Stimulated activated CD4-positive, alpha-beta T cell treated with anti-CD3 and anti-CD28 coated beads, TNF-alpha, amount 100 ng/mL, for 4 hours (primary cell): ENCODE measurements at places on chromosomes 5 and 9.

DNA sequence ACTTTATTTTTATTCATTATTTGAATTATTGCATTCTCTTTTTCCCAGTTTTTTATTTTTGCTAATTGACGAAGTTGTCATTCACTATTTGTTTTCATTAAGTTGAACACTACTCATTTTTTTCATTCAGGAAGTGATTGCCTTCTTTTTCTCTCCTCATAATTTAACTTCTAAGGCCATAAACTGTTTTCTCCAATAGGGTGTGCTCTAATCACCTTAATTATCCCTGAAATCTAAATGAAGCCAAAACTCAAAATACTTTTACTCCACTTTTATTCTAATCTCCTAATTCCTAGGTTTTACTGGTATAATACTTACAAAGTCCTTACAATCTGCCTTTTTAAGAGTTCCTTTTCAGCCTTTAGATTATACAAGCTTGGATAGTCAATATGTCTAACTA, 2.9 kb upstream of the OR13C2 start:
- DNase-seq: no peak

- no peak for DNase-seq
These were observed 1938.4 kb upstream of the C9orf72 start for GRCh38 chr9:29511680-29512079.

DNA sequence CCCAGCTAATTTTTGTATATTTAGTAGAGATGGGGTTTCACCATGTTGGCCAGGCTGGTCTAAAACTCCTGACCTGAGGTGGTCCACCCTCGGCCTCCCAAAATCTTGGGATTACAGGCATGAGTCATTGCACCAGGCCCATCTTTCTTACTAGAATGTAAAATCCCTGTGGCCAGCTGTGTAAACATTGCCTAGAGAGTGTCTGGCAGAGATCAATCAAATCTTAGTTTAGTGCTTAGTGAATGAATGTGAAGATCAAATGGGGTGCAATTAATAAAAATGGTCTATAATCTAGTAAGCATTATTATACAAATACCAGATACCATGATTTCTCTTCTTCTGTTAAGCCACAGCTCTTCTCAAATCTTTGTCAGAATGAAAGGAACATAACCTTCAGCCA, 289.9 kb downstream of the KCTD16 start:
- DNase-seq: no peak

GRCh38 chr5:61720829-61721228, 388.8 kb downstream of the ZSWIM6 start:
- no peak for DNase-seq

DNA sequence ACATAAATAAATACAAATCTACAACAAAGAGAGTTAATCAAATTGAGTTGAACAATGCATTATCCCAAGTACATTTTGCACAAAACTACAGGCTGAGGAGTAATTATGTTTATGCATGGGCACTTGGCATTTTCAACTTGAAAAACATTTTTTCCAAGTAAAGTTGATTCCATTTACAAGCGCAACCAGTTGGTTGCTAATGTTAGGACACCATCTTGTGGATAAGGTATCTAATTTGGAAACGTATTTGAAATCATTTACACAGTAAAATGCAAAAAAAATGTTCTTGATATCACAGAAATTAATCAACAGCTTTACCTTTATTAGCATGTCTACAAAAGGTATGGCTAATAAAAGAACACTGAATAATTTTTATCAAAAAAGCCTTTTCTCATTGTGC, 18.8 kb downstream of the FTMT start:
- no peak for DNase-seq

DNA sequence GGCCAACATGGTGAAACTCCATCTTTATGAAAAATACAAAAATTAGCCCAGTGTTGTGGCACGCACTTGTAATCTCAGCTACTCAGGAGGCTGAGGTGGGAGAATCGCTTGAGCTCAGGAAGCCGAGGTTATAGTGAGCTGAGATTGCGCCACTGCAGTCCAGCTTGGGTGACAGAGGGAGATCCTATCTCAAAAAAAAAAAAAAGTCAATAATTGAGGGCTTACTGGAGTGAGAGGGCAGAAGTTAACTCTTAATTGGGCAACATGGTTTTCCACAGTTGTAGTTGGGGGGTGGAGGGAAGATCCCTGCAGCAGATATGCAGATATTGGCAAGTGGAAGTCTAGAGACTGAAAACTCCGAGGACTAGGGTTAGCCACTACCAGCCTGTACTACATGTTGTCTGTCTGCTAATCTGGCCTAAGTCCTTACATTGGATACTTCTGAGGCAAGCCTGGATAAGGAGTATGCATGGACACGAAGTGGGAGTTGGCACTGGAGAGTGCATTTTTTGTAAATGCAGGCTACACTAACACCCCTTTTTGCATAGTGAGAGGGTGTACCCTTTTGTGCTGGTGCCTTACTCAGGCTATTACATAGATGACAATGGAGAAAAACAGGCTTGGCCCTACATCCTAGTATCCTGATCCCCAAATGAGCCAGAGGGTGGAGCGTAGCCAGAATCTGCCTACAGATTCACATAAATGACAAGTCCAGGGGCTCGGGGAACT, 89.0 kb upstream of the NIPBL start:
- DNase-seq: no peak

- no peak for DNase-seq
These were observed 6.1 kb upstream of the AP3B1 start for GRCh38 chr5:78300464-78301045.

DNA sequence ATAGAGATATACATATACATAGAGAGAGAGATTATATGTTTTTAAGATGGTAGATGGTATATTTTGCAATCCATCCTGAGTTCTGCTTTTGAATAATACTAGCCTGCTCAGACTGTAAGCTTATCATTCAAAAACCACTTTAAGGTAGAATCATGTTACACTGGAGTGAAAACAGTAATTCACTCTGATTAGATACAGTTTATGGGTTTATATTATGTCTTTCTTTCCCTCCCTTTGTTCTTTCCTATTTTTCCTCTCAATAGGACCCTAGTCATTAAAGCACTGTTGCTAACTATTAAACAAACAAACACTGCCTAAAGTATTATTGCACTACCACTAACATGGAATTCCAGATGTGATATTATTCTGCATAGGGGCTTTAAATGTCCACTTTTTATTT, 202.0 kb downstream of the ADAMTSL1 start:
- DNase-seq: no peak

- peak; percentile 32 for DNase-seq
These were observed 588 bp downstream of the TRAF2 start for GRCh38 chr9:136886610-136887597.

DNA sequence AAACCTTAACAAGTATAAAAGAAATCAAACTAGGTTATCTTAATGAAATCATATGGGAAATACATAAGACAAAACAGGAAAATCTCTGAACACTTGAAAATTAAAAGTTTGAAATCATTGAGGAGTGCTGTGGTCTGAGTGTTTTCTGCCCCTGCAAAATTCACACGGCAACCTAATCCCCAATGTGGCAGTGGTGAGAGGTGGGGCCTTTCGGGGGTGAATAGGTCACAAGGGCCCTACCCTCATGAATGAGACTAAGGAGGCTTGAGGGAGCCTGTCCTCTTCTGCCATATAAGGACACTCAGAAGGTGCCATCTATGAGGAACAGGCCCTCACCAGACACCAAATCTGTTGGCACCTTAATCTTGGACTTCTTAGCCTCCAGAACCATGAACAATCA, 10.7 kb downstream of the CAMSAP1 start:
- DNase-seq: no peak

DNA sequence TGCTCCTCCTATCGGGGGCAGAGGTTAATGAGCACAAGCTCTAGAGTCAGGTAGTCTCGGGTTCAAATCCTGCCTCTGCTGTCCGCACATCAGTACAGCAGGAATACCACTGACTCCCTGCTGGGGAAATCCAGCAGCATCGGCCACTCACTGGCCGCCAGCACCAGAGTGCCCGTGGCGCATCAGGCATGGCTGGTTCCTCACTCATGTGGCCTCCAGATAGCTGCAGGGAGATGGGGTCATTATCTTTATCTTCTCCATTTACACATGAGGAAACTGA, 137.6 kb upstream of the COL5A1 start:
- no peak for DNase-seq

GRCh38 chr9:76646249-76646648, 118.0 kb upstream of the PCA3 start:
- DNase-seq: no peak

- DNase-seq: no peak
These were observed 192.0 kb downstream of the ADAMTSL1 start for GRCh38 chr9:18665947-18666346.

DNA sequence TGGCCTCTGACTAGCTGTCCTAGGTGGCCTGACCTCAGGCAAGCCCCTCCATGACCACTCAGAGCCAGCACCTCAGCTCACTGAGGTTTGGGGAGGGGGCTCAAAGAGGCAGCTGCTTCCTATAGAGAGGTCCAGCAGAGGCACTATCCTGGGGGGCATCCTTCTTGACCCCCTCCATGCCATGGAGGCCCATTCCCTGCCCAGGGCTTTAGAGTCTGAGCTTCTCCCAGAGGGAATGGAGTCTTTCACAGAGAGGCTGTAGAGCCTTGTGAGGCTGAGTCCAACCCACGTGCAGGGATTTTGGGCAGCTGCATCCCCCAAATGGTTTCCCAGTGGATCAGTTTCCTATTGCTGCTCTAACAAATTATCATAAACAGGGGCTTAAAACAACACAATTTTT, 16.9 kb downstream of the IRF1 start:
- no peak for DNase-seq

GRCh38 chr5:35320029-35320428, 89.7 kb upstream of the PRLR start:
- DNase-seq: no peak

GRCh38 chr5:79552984-79553383, 39.0 kb upstream of the HOMER1 start:
- DNase-seq: no peak

DNA sequence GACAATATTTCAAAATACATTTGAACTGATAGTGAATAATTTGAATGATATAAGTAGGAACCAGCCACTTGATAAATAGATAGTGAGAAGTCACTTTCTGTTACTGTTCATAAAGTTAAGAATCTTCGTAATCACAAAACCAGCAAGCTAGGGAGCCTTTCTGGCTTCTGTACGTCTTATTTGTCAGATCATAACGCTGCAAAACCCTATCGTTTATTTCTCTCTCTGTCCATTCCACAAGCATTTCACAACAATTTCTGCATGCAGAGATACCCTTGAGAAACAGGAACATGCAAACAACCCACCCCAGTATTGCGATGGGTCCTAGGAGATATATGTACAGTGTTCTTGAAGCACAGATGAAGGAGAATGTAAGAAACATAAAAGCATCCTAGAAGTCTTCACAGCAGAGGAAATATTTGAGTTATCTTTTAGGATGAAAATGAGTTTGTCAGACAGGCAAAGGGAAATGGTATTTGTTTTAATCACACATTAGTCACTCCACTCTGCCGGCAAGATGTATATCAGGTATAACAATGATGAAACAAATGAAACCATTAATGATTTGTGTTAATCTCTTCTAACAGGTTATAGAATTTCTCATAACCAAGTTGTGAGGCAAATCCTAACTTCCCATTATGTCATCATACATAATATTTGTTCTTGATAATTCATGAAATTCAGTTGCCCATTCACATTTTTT, 668.7 kb upstream of the FTMT start:
- no peak for DNase-seq

- DNase-seq: no peak
These were observed 48.1 kb downstream of the CFAP90 start for GRCh38 chr5:7802855-7803254.

DNA sequence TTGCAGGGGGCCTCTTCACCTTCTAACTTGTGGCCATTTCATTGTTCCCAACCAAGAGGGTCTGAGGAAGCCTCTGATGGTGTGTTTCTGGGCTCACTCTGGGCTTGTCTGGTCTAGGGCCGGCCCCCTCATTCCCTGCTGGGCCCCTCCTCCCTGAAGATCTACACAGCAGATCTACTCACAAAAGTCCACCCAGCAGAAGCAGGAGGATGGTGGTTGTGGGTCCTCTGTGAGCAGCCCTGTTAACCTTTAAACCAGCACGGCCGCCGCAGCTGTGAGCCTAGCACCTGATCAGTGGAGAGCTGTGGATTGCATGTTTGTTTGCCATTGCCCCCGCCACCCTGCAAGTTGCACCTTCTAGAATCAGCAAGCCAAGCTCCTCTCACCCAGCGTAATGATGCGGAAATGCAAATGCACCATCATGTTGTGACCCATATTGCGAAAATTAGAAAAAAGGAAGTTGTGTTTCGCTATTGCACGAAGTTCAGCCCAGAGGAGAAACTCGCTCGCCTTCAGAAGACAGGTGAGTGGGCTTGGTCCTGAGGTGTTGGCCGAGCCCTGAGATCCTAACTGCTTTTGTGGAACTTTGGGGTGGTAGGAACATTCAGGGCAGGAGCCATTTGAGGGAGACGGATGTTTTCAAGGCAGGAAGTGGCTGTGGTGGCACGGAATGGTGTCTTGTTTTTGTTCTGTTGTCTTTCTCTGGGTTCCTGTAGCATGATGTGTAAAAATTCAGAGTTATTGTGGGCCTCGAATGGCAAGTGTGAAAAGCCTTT, 16.7 kb downstream of the FGD3 start:
- peak; percentile 41 for DNase-seq

- DNase-seq: no peak
These were observed 227.5 kb downstream of the AGTPBP1 start for GRCh38 chr9:85514256-85514655.

DNA sequence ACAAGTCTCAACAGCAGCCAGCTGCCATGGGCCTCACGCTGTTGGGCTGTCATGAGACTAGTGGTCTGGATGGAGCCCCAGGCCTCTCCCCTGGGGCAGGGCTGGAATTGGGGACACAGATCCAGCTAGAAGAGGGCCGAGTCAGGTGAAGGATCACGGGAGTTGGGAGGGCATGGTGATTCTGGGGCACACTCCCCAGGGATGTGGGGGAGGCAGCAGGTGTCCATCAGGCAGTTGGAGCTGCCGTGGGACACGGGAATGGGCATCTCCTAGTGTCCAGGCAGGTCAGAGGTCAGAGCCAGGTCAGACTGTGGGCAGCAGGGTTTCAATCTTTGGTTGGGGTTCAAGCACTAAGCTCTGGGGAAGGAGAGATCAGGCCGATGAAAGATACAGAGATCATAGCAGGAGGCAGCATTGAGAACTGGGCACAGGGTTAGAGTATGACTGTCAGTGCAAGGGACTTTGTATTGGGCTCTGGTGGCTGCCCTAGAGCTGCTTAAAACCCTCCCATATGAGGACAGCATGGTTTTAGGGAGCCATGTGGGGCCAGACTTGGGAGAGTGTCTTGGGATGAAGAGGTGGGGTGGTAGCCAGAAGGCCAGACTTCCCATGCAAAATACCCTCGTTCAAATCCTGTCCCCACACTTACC, 59.2 kb downstream of the ARHGEF37 start:
- no peak for DNase-seq

GRCh38 chr5:83517072-83517687, 45.6 kb downstream of the VCAN start:
- no peak for DNase-seq
